Right forelimb (tissue), 1 donor: ENCODE measurements at places on chromosomes 7 and 10.

GRCh38 chr10:91758303-91759146, 39.7 kb upstream of the TNKS2 start:
- DNase-seq = no peak

DNA sequence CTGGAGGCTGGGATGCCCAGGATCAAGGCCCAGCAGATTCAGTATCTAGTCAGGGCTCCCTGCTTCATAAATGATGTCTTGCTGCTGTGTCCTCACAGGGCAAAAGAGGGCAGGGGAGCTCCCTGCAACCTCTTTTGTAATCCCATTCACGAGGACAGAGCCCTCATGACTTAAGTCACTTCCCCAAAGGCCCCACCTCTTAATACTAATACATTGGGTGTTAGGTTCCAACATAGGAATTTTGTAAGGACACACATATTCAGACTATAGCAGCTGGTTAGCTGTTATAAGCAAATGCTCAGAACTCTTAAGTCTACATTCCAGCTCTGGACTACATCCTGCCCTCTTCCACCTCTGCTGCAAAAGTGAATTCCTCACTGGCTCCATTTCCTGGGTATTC, 63.0 kb downstream of the VOPP1 start:
- DNase-seq = no peak

DNA sequence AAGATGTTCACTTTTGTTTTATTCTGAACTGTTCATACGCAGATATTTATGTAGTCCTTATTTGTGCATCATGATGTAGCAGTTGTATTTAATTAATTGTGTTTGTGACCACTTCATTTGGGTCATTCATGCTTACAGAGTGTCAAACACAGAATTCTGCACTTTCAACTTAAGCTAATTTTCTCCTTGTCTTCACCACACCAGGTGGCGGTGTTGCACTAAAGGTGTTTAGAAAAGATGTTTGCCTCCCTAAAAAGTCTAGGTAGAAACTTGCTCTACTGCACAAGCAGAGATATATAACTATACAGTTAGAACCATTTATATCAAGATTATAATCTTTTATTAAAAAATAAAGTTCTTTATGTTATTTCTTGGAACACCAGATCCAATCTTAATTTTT, 1.3 kb upstream of the TAS2R38 start:
- no peak for DNase-seq

DNA sequence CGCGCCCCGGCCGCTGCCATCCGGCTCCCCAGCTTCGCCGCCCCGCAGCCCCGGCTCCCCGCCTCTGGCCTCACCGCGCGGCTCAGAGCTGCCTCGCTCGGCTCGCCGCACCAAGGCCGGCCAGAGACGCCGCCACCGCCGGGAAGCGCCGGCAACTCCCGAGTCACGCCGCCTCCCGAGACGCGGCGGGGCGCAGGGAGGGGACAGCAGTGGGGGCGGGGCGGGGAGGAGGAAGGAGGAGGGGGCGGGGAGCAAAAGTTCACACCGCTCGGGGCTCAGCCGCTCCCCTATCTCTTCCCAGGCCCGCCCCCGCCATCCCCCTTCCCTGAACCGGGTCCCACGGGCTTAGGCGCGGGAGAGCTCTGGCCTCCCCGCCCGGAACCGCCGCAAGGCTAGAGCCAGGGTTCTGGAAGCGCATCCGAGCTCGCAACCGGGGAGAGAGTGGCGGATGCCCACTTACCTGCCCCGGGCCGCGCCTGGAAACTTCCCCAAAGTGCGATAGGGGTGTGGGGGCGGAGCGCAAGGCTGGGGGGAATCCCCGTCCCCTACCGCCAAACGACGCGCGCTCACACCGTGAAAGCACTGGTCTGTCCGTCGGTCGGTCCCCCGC, 1.0 kb downstream of the CHST15 start:
- peak; percentile 77 for DNase-seq

- DNase-seq = peak; percentile 82
These were observed 89.2 kb downstream of the RNF216 start for GRCh38 chr7:5692112-5692844.

DNA sequence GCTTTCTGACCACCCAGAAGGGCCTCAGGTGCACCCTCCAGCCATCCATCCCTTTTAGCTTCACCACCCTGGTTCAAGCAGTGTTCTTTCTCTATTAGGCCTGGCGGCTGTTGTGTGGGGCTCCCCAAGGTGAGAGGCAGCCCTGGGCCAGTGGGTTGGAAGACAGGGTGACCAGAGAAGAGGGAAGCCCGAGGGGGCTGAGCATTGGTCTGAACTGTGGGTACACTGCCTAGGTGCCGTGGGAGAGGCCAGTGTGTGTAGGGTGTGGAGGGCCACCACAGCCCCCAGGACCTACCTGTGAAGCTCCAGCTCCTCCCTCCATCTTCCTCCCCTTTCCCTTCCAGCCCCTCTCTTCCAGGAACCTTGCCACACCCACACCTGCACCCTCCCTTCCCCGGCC, 9.1 kb upstream of the MTPAP start:
- no peak for DNase-seq

DNA sequence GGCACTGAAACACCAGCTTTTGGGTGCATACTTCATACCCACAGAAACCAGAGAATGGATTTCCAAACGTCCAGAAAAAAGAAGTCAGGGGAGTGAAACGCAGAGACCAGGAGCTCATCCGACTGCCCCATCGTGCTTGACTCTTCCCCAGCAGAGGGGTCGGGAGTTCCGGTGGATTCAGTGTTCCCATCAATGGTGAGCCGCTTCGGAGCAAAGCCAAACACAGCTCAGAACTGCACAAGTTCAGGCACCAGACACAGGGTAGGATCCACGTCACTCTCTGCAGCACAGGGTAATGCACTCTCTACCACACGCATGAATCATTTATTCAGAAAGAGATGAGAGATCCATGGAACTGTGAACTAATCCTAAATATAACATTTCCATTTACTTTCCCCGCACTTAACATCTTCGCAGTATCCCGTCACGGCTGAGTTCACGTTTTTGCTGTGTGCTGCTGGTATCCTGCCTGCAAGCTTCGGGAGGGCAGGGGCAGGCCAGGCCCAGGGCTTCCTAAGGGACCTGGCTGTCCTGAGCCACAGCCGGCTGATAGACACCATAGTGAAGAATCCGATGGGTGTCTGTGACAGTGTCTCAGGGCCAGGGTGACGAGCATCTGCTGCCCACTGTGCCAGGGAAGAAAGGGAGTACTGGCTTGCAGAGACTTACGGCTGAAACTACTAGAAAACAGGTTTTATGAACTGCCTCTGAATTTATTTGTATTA, 545.3 kb downstream of the PTPRN2 start:
- DNase-seq = no peak

- no peak for DNase-seq
These were observed 58.0 kb downstream of the FAM171A1 start for GRCh38 chr10:15313047-15313446.

DNA sequence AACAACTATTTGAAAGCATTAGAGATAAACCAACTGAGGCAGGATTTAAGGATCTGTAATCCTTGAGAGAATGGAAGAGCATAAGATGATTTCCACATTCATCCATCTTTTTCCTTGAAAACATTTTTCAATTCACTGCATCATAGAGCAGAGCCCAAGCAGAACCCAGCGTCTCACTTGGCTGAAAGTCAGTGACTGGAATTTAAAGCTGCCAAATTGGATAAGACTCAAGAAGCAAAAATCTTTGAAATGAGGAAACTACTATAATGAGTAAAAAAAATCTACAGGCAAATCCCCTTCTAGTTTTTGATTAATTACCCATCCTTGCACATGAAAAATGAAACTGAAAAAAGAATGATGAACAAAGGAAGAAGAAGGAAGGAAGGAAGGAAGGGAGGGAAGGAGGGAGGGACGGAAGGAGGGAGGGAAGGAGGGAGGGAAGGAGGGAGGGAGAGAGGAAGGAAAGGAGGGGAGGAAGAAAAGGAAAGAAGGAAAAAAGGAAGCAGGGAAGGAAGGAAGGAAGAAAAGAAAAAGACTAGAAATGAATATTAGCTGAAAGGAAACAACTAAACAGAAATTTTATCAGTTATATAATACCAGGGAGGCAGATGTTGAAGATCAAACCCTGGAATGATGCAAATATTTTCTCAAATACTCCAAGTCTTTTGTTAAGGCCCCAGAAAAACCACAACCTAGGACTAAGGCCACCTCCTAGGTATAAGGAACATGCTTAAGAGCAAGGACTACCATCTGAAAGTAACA, 336.3 kb upstream of the MAGI2 start:
- DNase-seq = no peak

GRCh38 chr10:70779511-70780369, 5.4 kb downstream of the TBATA start:
- no peak for DNase-seq

DNA sequence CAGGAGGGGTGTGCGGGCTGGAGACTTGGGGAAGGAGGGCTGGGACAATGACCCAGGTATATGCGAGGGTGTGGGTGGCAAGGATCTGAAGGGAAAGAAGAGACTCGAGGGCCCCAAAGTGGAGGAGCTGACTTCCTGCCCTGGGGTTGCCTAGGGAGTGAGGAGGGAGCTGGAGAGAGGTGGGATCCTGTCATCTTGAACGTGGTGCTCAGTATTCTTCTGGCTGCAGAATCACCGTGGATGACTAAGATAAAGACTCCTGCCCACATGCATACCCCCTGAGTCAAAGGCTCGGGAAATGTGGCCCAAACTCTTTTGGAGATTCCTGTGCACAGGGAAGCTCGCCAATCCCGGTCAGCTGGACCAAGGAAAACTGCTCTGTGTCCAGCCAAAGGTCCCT, 31.2 kb downstream of the COL17A1 start:
- no peak for DNase-seq

GRCh38 chr7:28020302-28020940, 160.2 kb downstream of the JAZF1 start:
- DNase-seq = peak; percentile 71

- DNase-seq = no peak
These were observed 47.1 kb upstream of the SVIL start for GRCh38 chr10:29681676-29682448.

DNA sequence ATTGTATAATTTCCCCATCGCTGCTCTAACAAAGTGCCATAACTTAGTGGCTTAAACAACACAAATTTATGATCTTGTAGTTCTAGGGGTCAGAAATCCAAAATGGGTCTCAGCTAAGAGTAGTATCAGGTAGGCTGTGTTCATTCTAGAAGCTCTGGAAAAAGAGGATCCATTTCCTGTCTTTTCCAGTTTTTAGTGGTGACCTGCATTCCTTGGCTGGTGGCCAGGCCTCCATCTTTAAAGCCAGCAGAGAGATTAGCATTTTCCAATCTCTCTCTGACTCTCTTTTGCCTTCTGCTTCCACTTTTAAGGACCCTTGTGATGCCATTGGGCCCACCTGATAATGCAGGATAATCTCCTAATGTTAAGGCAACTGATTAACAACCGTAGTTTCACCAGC, 41.0 kb upstream of the C10orf120 start:
- DNase-seq = no peak

DNA sequence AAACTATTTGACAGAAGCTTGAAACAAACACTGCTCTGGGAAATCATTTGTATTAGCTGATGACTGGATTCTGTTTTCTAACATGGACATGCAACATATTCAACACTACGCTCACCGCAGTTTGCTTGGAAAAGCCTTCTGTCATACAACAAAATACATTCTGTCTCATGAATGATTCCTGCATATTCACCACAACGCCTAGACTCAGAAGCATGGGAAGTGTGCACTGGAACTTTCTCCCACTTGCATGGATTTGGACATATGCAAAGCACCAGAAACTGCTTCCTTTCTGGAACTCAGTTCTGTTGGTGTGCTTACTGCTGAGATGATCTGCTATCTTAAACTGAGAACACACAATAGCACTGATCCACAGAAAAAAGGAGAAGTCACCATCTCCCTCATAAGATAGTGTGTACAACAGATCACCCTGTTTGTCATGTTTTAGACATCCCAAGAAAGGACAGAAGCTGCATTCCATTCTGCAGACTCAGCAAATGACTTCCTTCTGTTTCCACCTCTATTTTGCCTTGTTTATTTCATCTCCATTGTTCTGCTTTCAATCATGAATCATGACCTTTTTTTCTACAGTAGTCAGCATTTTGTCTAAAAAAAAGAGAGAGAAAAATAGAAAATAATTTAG, 115.8 kb downstream of the HTR7 start:
- DNase-seq = no peak

- no peak for DNase-seq
These were observed 129.1 kb upstream of the BTBD16 start for GRCh38 chr10:122141821-122142640.

GRCh38 chr7:141534757-141535737, 16.2 kb upstream of the AGK start:
- no peak for DNase-seq
